ENCODE measurements at places on chromosomes 13 and 19.
A peak's percentile ranks its signal among the peaks of the same experiment; 100 is the strongest.

GRCh38 chr13:102097708-102098107 lies 304.1 kb downstream of the FGF14 start:
- DNase-seq, result no peak

DNA sequence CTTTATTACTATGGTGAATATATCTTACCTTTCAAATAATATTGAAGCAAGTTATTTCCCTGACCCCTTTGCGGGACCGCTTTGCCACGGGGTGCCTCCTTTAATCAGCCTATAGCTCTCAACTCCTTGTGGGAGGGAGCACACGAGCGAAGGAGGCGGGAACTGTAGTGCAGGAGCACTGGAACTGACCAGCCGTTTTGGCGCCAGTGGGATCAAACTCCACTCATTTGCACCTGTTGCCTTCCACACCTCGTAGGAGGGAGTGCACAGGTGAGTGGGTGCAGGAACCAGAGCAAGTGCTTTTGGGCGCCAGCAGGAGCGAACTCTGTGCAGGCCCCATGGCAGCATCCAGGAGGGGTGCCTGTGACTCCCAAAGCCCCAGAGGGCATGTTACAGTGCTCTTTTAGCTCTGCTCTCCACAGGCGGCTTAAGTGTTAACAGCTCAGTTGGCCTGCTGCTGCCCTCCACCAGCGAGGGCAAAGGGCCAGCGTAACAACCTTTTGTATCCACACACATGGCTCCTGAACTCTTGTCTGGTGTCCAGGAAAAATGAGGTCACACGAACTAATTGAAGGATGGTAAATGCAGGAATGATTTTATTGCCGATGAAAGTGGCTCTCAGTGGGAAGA lies 206.9 kb downstream of the GGACT start:
- peak; percentile 41 for DNase-seq

- DNase-seq, result no peak
These were observed 19.2 kb downstream of the TMEM272 start for GRCh38 chr13:51825681-51826254.

DNA sequence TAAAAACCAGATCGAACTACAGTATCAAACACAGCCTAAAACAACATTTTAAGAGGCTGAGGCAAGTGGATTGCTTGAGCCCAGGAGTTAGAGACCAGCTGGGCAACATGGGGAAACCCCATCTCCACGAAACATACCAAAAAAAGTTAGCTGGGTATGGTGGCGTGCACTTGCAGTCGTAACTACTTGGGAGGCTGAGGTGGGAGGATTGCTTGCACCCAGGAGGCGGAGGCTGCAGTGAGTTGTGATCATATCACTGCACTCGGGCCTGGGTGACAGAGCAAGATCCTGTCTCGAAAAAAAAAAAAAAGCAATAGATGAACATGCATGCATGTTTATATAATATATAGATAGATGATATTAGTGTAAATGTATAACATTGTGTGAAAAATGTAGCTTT lies 5.2 kb upstream of the MRPS31 start:
- no peak for DNase-seq

- no peak for DNase-seq
These were observed 9.6 kb upstream of the CYSLTR2 start for GRCh38 chr13:48644141-48644540.

DNA sequence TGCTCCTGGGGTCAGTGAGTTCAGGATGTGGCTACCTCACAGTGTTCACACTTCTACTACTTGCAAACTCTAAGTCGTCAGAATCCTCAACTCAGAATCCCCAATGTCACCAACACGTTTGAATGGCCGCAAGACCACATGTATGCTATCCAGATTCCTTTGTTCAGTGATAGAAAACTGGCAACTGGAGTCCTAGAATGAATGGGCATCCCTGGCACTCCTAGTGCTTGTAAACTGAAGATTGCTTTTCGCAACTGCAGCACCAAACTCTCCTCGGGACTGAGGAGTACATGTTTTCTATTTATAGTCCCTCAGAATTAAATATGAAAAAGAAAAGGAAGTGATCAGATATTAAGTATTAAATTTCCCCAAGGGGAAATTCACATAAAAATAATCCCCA lies 4.9 kb downstream of the SMAD9 start:
- DNase-seq, result no peak

GRCh38 chr19:2060884-2061494 lies 9.9 kb upstream of the MKNK2 start:
- DNase-seq, result peak; percentile 78

- no peak for DNase-seq
These were observed 287.1 kb downstream of the TBC1D4 start for GRCh38 chr13:75194717-75195462.

DNA sequence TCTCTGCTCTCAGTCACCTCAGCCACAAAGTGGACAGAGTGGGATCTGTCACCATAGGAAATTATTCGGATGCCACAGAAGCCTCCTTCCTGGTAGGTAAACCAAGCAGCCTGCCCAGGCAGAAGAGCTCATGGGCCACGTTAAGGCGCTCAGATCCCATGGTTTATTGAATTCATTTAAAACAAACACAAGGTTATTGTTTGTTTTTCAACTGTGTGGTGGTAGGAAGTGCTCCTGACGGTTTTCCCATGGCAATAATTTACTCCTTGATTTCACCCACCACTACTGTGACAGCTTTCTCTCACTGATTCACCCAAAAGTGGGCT lies 14.4 kb downstream of the BCAM start:
- DNase-seq, result no peak

GRCh38 chr19:50975766-50976165 lies 6.4 kb upstream of the KLK6 start:
- no peak for DNase-seq

- DNase-seq, result no peak
These were observed 1047.5 kb upstream of the SPRY2 start for GRCh38 chr13:81388400-81388799.

- DNase-seq, result no peak
These were observed 7.4 kb downstream of the HPN start for GRCh38 chr19:35048911-35049411.

DNA sequence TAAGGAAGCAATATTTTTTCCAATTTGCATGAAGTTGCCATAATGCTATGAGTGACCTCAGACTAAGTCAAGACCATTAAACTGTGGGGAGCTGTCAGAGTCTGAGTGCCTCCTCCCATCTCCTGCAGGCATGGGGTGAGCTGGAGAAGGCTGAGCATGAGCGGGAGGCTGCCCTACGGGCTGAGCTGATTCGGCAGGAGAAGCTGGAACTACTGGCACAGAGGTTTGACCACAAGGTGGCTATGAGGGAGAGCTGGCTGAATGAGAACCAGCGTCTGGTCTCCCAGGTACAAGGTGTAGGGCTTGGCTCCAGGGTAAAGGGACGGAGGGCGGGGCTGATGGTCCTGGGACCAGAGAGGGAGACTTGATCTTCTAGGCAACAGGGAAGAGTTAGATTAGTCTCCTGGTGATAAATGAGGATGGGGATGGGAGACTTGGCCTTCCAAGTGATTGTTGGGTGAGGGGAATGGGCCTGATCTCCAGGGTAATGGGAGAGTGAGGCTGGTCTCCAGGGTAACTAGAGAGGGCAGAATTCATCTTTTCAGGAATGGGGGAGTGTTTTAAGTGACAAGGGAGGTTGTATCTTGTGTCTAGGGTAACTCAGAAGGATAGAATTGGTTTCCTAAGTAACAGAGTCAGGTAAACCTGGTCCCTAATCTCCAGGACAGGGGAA lies 36.0 kb downstream of the SPTBN4 start:
- no peak for DNase-seq

GRCh38 chr13:21812192-21812626 lies 141.3 kb downstream of the FGF9 start:
- no peak for DNase-seq

DNA sequence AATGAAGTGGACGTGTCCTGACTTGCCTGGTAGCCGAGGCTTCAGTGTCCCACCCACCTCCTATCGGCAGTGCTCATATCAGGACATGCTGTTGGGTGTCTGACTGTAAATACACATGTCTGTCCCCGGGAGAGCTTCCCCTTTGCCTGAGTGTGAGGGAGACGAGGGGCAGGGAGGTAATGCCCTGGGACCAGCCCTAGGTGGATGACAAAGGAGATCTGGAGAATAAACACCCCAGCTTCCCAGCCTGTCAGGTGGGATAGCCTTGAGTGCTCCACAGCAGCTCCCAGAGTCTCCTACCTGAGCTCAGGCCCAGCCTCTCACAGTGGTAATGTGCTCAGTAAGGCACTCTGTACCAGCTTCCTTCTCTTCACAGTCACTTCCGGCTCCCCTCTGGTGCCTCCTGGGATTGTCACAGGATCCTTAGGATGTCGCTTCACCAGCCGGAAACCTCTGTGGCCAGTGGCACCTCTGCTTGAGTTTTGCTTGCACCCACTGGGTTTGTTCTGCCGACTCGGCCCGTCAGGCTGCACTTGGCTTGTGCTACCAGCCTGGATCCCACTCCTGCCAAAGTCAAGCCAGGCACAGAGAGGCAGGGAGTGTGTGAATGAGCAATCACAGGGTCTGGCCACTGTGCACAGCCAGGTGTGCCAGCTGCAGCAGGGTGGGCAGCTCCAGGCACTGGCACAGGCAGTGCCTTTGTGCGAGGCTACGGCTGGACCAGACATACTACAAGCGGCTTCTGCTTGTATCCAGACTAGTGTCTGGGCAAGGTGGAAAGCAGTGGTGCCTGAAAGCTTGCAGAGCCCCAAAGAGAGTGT lies 54.4 kb upstream of the RGCC start:
- no peak for DNase-seq

- DNase-seq, result no peak
These were observed 485 bp downstream of the CPAMD8 start for GRCh38 chr19:17025991-17026658.

GRCh38 chr19:46463516-46463915 lies 7.8 kb downstream of the PNMA8A start:
- DNase-seq, result no peak

- DNase-seq, result peak; percentile 25
These were observed 188.8 kb downstream of the KLF12 start for GRCh38 chr13:73945382-73945781.

GRCh38 chr19:44588771-44589112 lies 24.6 kb upstream of the IGSF23 start:
- DNase-seq, result no peak

DNA sequence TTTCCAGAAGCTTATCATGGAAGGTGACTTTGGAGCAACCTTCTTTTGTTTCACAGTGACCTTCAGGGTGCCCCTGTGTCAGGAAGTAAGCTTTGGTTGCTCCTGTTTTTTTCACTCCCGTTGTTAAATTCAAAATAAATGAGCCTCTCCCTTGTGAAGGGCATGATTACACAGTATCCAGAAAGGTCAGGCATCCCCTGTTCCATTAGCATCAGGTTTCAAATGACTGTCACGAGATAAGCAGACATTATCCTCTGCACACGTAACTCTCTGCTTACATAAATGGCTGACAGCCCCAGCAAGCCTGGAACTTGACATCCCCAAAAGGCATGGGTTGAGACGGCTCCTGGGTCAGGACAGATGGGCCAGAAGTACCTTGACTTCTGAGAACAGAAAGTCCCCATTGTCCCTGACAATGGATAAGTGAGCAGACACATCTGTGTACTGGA lies 52.0 kb downstream of the RAB20 start:
- no peak for DNase-seq

DNA sequence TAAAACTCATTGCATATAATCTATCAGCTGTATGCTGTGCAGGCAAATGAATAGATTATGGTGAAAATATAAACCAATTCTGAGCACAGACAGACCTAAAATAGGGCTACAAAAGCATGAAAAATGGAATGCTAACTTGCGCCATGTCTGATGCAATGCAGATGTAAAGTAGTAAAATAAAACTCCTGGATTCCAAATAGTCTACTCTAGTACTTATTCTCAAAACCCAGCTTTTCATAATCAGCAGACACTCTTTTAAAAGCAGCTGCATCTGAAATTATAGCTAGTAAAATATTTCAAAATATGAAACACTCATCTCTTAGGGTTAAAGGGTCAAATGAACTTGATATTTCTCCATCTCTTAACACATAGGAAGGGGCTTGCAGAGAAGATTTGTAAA lies 4.7 kb upstream of the POMP start:
- DNase-seq, result no peak

GRCh38 chr13:106528718-106529414 lies 6.6 kb downstream of the EFNB2 start:
- no peak for DNase-seq

DNA sequence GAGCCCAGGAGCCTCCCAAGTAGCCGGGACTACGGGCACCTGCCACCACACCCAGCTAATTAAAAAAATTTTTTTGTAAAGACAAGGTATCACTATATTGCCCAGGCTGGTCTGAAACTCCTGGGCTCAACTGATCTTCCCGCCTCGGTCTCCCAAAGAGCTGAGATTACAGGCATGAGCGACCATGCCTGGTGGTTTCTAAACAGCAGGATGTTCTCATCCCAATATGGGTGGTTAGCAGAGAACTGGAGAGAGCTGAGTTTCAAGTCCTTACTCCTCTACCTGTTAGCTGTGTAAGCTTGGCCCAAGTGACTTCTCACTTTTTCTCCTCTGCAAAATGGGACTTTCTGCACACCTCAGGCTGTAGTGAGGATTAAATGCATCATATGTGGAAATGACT lies 8.0 kb downstream of the TMEM91 start:
- DNase-seq, result no peak

DNA sequence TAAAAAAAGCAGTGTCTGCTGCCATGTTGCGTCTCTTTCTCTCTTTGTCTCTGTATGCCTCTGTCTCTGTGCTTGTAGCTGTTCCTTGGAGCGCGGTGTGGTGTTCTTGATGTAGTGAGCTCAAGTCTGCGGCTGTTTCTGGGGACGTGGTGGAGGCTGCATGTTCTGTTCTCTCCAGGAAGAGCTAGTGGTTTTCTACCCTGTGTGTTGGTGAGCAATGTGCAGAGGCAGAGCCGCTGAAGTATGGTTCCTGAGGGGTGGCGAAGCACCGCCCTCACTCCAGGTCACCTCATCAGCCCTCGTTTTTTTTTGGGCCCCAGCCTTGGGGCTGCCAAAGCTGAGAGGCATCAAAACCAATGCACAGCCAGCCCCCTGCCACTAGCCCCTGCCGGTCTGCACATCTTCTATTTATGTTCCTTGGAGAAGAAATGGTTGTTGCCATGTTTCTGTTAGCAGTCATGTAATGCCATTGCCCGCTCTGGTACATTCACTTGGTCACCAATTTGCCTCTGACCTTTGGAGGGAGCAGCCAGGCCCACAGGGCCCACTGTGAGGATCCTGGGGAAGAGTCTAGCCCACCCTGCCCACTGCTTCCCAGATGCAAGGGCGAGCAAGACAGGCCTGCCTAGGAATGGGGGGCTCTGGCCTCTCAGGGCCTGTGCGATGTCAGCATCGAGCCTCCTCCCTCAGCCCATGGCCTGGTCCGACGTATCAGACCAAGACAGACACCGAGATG lies 7.2 kb downstream of the HNRNPL start:
- no peak for DNase-seq

GRCh38 chr13:47457626-47458025 lies 543.4 kb downstream of the SUCLA2 start:
- DNase-seq, result peak; percentile 85

GRCh38 chr13:101301053-101301452 lies 115.3 kb downstream of the NALCN start:
- DNase-seq, result no peak

DNA sequence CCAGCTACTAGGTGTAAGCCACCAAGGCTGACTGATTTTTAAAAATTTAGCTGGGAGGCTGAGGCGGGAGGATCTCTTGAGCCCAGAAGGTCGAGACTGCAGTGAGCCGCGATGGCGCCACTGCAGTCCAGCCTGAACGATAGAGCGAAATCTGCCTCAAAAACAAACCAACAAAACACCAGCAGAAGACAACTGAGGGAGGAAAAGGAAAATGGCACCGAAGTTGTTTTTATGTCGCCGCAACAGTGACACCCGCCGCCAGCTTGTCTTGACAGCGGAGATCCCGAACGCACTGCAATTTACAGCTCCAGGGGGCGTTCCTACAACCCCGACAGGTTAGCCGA lies 298 bp upstream of the FAM98C start:
- no peak for DNase-seq

GRCh38 chr19:29309637-29310036 lies 96.7 kb upstream of the UQCRFS1 start:
- no peak for DNase-seq

All from fibroblast of mammary gland (primary cell).